Stimulated activated CD4-positive, alpha-beta T cell treated with anti-CD3 and anti-CD28 coated beads, Interleukin-4, amount 100 ng/mL, for 4 hours (primary cell): ENCODE measurements at places on chromosomes 1 and 21.
A peak's percentile ranks its signal among the peaks of the same experiment; 100 is the strongest.

DNA sequence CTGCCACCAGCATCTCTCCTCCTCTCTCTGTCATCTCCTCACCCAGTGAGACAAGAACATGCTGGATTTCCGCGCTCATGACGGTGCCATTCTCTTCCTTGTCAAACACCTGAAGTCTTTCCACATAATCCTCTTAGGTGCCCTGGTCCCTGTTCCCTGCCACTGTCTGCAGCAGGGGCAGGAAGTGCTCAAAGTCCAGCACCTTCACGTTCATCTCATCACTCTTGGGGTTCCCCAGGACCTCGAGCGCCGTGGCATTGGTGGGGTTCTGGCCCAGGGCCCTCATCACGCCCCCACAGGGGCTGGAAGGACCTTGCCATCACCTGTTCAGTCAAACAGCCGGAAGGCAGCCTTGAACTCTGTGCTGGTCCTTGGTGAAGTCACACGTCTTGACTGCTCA, 9.1 kb upstream of the AGPAT3 start:
- no peak for DNase-seq

DNA sequence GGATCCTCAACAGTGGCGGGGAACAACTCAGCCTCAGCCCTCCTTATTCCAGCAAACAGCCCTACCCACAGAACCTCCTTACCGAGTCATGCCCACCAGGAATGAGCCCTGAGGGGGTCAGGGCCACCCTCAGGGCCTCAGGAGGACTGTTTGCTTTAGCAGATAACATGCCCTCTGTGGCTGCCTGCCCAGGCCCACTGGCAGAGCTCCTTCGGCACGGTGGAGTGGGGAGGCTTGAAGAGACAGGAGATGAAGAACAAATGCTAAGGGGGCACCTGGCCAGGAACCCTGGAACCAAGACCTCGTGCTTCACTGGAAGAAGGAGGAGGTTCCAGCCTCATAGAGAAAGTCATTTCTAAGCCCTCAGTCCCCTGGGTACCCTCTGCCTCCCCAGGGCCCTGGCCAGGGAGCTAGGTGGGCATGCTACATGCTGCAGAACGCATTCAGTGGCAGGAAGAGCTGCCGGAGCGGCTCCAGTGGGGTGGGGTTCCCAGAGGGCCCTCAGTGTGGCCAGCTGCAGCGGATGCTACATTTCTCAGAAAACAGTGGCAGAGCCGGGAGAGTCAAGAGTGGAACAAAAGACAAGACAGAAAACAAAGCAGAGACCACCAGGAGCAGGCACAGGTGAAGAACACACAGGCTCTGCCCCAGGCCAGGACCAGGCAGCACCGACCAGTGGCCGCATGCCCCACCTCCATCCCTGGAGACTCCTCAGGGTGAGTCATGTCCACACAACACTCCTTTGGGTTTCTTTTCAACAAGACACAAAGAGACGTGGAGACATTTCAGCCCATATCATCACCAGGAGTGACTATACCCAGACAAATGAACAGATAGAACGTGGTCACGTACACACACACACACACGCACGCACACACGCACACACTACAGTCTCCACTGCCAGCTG, 39.8 kb downstream of the RIMS3 start:
- no peak for DNase-seq

DNA sequence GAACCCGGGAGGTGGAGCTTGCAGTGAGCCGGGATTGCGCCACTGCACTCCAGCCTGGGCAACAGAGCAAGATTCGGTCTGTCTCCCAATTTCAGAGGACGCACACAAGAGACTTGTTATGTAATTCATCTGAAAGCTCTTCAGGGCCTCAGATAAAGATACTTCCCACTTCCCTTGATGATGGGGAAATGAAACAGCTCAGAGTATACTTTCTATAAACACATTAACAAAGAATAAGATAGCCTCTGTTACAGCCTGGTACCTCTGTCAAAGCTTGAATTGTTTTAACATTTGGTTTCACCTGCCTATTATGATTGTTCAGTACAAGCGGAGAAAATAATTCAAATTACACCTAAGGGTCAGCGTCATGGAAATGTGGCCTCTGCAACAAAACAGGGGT, 622.9 kb upstream of the ADGRL4 start:
- no peak for DNase-seq

DNA sequence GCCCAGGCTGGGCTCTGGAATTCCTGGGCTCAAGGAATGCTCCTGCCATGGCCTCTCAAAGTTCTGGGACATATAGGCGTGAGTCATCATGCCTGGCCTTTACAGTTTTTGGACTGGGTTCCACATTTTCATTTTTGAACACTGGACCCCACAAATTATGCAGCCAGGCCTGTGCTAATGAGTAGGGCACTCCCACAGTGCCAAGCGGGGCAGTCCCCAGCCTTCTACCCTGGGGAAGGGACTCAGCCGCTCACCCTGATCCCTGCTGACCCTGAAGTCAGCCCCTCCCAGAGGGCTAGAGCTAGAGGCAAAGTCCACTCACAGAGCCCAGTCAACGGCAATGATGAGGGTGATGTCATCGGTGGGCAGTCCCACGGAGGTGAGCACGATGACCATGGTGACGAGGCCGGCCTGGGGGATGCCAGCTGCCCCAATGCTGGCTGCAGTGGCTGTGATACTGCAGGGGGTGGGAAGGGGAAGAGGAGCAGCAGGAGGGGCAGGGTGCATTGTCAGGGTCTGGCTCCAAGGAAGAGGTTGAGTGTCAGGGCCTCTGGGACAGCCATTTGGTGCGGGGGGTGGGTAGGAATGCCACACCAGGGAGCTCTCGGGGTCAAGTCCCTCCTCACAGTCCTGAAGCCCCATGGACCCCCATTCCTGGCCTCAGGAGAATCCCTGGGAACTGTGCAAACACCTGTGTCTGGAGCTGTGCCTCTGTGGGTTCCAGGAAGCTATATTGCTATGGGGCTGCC, 27.6 kb downstream of the PODN start:
- no peak for DNase-seq

GRCh38 chr1:243842978-243843511, 7.0 kb downstream of the AKT3 start:
- DNase-seq: peak; percentile 16

GRCh38 chr1:174623324-174624035, 175.7 kb downstream of the GPR52 start:
- DNase-seq: no peak

GRCh38 chr1:71603044-71603776, 522.4 kb upstream of the ZRANB2 start:
- no peak for DNase-seq

- no peak for DNase-seq
Observed at GRCh38 chr1:244391761-244392160, 59.9 kb downstream of the ADSS2 start.

DNA sequence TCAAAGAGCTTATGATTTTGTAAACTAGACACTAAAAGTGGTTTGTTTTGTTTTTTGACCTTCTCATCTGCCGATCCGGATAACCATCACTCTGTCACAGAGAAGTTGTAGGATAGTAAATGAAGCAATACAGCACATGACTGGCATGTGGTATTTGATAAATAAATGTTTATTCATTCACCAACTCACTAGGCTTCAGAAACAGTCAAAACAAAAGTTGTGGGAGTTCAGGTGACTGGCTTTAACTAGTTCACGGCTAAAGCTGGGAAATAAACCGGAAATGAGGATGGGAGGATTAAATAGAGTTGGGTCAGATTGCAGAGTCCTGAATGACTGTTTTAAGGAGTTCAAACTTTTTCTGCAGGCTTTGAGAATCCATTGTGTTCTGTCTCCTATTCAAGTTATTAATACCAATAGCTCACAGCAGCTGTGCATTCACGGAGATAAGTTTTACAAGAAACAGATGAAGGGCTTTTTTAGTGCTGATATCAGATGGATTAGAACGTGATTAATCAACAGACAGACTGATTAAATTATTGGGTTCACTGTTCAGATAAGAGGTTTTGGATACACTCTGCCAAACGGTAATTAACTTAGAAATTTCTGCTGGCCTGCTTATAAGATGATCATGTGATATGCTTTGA, 463.3 kb downstream of the DPYD start:
- DNase-seq: no peak
